ENCODE measurements at places on chromosomes 16 and 17. TPM values are rescaled to one million over a fixed set of nuclear protein-coding genes. Genes with fewer than 3 reads are reported as not detected.

DNA sequence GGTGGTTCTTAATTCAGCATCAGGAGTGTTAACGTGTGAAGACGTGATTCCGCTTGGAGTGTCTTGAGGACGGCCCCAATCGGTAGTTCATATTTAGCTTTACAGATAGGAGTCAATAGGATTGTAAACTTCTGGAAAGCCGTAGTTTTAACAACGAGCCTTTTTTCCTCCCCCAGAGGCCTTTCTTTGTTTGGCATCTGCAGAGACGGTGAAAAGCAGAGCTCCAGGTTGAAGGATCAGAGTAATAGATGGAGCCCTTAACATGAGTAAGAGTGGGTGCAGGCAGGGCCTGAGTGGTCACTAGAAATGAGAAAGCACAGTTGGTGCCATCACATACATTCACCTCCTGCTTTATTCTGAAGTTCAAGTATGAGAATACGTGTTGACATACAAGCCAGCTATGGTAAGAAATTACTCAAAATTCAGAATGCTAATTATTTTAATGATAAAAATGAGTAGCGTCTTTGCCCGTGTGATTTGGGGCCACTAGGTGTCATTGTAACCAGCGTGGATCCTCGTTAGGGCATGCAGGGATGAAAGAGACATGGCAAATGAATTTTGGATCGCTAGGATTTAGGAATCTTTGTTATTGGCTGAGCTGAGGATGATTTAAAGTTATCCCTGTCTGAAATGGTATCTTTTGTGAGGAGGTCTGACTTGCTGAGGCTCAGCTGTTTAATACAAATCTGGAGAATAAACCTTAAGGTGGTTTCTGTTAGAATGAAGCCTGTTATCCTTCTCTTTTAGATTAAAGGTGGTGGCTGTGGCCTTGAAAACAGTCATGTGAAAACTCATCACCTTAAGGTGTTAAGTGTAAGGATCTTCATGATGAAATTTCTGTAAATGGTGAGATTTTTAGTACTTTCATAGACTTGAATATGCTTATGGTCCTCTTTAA lies 18.6 kb downstream of the PRCD start:
- H3K27ac ChIP-seq: peak overlapping the region; percentile 95
- no peaks in the 10 kb centered on the region for H3K27me3 ChIP-seq
- no peak for DNase-seq
- H3K4me1 ChIP-seq: peaks cover 48% of the 10 kb centered on the region
- H3K36me3 ChIP-seq: peaks cover 16% of the 10 kb centered on the region
- H3K4me3 ChIP-seq: peak overlapping the region; percentile 98

DNA sequence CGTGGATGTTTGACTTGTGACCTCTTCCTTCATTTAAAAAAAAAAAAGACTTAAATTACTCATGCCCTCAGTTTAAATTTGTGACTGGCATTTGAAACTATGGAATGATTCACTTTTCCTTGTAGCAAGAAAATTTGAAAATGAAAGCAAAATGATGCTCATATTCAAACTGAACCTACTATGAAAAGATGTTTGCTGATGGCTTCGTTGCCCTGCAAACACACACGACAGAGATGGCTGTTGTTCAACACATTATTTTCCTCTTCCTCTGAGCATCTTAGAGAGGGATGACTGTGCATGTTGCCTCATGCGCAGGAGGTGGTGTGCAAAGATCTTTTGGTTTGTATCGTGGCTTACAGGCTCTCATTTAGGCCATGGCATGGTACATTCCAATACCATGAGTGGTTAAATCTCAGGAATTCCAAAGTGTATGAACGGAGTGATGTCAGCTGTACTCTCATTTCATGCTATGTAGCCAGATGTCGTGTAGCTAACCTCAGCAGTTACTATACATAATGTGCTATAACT lies 164.5 kb downstream of the PRKCA start:
- peaks cover 48% of the 10 kb centered on the region for H3K4me1 ChIP-seq
- no peaks in the 10 kb centered on the region for H3K27me3 ChIP-seq
- H3K4me3 ChIP-seq: peak overlapping the region; percentile 30
- peak overlapping the region; percentile 87 for H3K27ac ChIP-seq
- peak; percentile 100 for DNase-seq

- no peaks in the 10 kb centered on the region for H3K36me3 ChIP-seq
- H3K4me1 ChIP-seq: no peaks in the 10 kb centered on the region
- H3K27ac ChIP-seq: no peak overlapping the region
- DNase-seq: no peak
- H3K4me3 ChIP-seq: no peak overlapping the region
Measured at GRCh38 chr17:30219833-30220232, 15.7 kb downstream of the SLC6A4 start.

DNA sequence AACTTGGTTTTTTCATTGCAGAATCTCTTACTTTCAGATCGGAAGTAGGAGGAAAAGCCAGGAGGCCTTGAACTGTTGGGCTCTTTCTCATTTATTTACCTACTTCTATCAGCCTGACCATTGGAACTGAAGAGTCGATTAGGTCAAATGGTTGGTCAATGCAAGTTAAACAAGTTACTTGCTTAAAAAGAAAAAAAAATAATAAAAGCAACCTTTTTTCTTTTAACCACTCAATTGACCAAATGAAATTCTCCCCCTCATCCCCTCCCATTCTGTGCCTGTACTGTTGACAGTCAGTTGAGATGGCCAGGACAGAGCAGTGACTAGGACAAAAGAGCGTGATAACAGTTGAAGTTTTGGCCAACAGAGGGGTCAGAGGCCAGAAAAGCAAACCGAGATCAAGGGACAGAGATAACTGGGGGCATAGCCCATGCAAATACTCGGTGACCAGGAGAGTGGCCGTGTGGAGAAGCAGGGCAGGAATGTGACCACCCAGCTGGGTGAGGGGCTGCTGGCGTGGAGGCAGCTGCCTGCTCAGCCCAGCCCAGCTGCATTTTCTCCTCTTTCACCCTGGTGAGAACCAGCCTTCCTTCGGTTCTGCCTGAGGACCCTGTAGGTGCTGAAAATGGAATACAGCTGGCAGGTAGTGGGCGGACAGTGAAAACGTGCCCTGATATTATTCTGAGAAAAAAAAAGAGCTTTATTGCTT lies 72.2 kb downstream of the HS3ST3B1 start:
- no peaks in the 10 kb centered on the region for H3K36me3 ChIP-seq
- H3K27me3 ChIP-seq: no peaks in the 10 kb centered on the region
- no peak overlapping the region for H3K27ac ChIP-seq
- DNase-seq: no peak
- no peak overlapping the region for H3K4me3 ChIP-seq

DNA sequence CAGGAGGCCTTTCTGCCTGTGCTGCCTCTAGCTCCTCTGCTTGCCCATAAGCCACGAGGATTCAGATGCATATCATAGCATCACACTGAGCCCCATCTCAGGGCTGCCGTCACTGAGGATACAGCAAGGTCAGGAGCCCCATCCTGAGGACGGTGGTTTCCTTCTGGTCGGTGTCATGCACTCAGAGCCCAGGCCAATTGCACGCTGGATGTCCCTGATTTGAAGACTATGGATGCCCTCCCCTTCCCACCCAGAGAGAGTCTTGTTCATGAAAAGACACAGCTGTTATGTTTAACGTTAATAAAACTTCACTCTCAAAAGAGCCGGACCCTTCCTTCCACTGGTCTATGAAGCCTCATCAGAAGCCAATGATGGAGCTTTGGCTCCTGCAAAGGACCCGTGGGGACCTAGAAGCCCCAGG lies 19.9 kb downstream of the COTL1 start:
- peaks cover 68% of the 10 kb centered on the region for H3K4me1 ChIP-seq
- H3K27ac ChIP-seq: no peak overlapping the region
- peaks cover 3% of the 10 kb centered on the region for H3K36me3 ChIP-seq
- no peaks in the 10 kb centered on the region for H3K27me3 ChIP-seq
- DNase-seq: no peak

DNA sequence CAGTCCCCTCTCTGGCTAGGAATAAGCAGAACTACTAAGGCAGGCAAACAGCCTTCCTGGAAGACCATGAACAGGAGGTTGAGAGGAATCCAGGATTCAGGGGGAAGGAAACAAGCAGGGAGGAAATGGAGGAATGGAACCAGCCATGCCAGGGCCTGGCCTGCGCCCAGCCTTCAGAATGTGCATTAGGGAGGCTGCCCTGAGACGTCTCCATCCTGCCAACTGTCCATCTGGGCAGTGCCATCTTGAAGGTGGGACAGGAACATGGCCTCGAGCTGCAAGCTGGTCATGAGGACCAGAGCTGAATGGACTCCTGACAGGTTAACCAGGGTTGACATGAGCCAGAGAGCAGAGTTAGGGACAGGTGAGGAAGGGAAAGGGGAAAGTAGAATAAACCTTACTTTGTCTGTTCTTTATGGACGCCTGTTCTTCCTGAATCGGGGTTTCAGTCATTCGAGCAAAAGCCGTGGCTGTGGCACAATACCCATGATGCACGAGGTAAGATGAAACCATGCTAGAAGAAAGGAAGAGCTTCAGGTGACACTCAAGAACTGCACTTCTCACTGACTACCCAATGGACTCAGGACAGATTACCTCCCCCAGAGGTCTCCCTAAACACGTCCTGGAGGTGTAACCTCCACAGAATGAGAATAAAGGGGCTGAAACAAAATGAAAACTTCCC lies 12.1 kb upstream of the GFOD2 start:
- H3K4me3 ChIP-seq: no peak overlapping the region
- DNase-seq: no peak
- peaks cover 11% of the 10 kb centered on the region for H3K36me3 ChIP-seq
- no peaks in the 10 kb centered on the region for H3K4me1 ChIP-seq
- no peaks in the 10 kb centered on the region for H3K27me3 ChIP-seq

GRCh38 chr17:16491703-16492612 lies at the start of gene LRRC75A:
Gene LRRC75A (minus strand): TSS chr17:16492193. CDS start chr17:16491990, 203 bp downstream.
- peaks cover 3% of the 10 kb centered on the region for H3K4me1 ChIP-seq
- H3K27me3 ChIP-seq: peaks cover 26% of the 10 kb centered on the region
- H3K36me3 ChIP-seq: no peaks in the 10 kb centered on the region
- DNase-seq: no peak

GRCh38 chr16:1651094-1651973 lies 26.7 kb upstream of the JPT2 start:
- no peaks in the 10 kb centered on the region for H3K27me3 ChIP-seq
- peaks cover under 1% of the 10 kb centered on the region for H3K4me1 ChIP-seq
- DNase-seq: no peak
- H3K27ac ChIP-seq: no peak overlapping the region
- H3K4me3 ChIP-seq: no peak overlapping the region

DNA sequence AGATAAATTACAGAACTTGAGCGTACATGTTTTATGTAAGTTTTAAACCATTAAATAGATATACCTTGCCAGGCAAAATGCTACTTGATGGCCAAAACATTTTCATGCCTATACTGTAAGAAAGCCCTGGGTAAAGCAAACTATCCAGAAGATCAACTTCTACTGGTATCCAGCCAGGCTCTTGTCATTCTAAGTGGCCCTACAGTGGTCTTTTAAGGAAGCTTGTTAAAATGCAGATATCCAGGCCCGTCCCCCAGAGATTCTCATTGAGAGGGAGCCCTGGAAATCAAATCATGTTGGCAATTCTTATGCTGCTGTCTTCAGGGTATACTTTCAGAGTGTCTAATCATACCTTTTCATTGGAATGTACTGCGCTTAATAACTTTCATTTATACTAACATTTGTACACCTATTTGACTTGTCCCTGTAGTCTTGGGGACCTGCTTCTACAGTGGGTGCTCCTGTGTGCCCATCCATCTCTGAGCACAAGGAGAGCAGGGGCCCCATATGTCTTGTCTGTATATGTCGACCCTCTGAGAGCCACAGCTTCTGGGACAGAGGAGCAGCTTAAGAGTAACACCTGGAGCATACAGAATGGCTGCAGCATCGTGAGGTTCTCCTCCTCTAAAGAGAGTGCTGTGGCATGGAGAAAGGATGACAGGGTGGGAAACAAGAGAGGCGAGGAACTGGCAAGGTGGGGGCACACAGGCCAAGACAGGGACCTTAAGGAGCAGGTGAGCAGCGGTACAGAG lies 43.6 kb upstream of the ANKFY1 start:
- peaks cover 11% of the 10 kb centered on the region for H3K4me1 ChIP-seq
- no peak overlapping the region for H3K27ac ChIP-seq
- H3K36me3 ChIP-seq: peaks cover 7% of the 10 kb centered on the region
- no peak overlapping the region for H3K4me3 ChIP-seq
- no peak for DNase-seq

GRCh38 chr16:915546-915945 lies 55.2 kb downstream of the LMF1 start:
- H3K27ac ChIP-seq: no peak overlapping the region
- H3K27me3 ChIP-seq: no peaks in the 10 kb centered on the region
- H3K36me3 ChIP-seq: no peaks in the 10 kb centered on the region
- peaks cover 10% of the 10 kb centered on the region for H3K4me1 ChIP-seq
- no peak for DNase-seq

DNA sequence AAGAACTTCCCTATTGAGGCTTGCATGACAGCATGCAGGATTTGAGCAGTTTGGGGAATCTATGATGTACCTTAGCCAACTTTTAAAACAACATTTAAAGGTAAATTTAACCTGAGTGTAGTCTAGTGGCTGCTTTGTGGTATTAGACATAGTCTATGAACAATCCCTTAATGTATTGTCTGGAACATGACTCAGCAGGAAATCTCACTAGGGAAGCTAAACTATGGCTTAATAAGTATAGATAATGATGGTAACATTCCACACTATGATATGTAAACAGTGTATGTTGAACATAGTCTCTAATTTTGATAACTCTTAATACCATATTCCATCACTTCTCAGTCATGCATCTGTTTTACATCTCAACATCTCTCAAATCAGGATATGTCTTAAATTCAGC lies 52.1 kb upstream of the SLC12A3 start:
- peak; percentile 53 for DNase-seq
- H3K27ac ChIP-seq: peak overlapping the region; percentile 27
- no peaks in the 10 kb centered on the region for H3K36me3 ChIP-seq
- no peak overlapping the region for H3K4me3 ChIP-seq
- no peaks in the 10 kb centered on the region for H3K27me3 ChIP-seq

- DNase-seq: no peak
- no peak overlapping the region for H3K4me3 ChIP-seq
- H3K27ac ChIP-seq: no peak overlapping the region
- no peaks in the 10 kb centered on the region for H3K4me1 ChIP-seq
- H3K27me3 ChIP-seq: no peaks in the 10 kb centered on the region
Measured at GRCh38 chr16:22420606-22421135, 46.3 kb upstream of the CDR2 start.

DNA sequence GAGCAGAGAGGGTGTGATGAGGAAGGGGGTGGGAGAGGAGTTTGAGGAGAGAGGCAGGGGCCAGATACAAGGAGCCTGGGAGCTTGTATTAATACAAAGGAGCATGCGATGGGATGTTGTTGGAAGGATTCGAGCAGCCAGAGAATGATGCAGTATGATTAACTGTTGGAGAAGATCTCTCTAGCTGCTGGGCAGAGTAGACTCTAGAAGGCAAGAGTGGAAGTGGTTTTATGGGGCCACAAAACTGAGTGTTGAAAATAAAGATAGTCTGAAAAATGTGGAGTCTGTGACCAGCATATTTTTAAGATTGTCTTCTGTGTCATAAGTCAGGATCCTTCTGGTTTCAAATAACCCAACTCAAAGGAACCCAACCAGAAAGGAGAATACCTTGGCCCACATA lies 98.3 kb downstream of the MSI2 start:
- no peaks in the 10 kb centered on the region for H3K27me3 ChIP-seq
- no peaks in the 10 kb centered on the region for H3K36me3 ChIP-seq
- peaks cover 7% of the 10 kb centered on the region for H3K4me1 ChIP-seq
- no peak overlapping the region for H3K27ac ChIP-seq
- no peak overlapping the region for H3K4me3 ChIP-seq

GLTPD2 gene
- total RNA-seq: not detected

RND2 gene
- total RNA-seq: 1.3 TPM

KRTAP4-3 gene
- not detected for total RNA-seq

KCNH6 gene
- not detected for total RNA-seq
